ENCODE measurements at places on chromosomes 6 and 20. TPM values are rescaled to one million over a fixed set of nuclear protein-coding genes. Genes with fewer than 3 reads are reported as not detected.

- DNase-seq: no peak
- H3K4me3 ChIP-seq: no peak overlapping the region
- peaks cover 7% of the 10 kb centered on the region for H3K36me3 ChIP-seq
- H3K4me1 ChIP-seq: no peaks in the 10 kb centered on the region
- H3K27me3 ChIP-seq: no peaks in the 10 kb centered on the region
- no peak overlapping the region for H3K27ac ChIP-seq
Measured at GRCh38 chr20:55143601-55144000, 668.2 kb downstream of the DOK5 start.

DNA sequence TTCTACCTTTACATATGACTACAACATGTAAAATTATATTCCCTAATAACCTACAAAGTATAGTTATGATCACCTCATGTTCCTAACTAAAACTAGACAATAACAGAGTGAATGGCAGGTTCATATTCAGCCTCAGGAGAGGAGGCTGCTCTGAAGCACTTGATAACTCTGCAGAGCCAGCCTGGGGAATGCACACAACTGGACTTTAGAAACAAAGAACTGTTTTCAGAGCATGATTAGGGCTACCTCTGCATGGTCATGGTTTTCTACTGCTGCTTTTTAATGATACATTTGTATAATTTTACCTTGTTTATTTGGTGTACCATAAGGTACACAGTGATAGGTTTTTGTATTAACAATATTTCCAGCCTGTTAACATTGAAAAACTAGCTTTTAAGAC is 50.3 kb downstream of the TRPC4AP start:
- DNase-seq: no peak
- no peak overlapping the region for H3K27ac ChIP-seq
- H3K36me3 ChIP-seq: peaks cover 21% of the 10 kb centered on the region
- H3K4me3 ChIP-seq: no peak overlapping the region
- H3K4me1 ChIP-seq: no peaks in the 10 kb centered on the region

- no peaks in the 10 kb centered on the region for H3K27me3 ChIP-seq
- H3K36me3 ChIP-seq: no peaks in the 10 kb centered on the region
- no peaks in the 10 kb centered on the region for H3K4me1 ChIP-seq
- H3K27ac ChIP-seq: no peak overlapping the region
- DNase-seq: no peak
Measured at GRCh38 chr20:50399555-50399916, 110.6 kb upstream of the PTPN1 start.

- H3K27me3 ChIP-seq: no peaks in the 10 kb centered on the region
- DNase-seq: no peak
- peak overlapping the region; percentile 84 for H3K27ac ChIP-seq
- no peak overlapping the region for H3K4me3 ChIP-seq
- no peaks in the 10 kb centered on the region for H3K36me3 ChIP-seq
Measured at GRCh38 chr6:43095939-43096338, 19.8 kb downstream of the PTK7 start.

DNA sequence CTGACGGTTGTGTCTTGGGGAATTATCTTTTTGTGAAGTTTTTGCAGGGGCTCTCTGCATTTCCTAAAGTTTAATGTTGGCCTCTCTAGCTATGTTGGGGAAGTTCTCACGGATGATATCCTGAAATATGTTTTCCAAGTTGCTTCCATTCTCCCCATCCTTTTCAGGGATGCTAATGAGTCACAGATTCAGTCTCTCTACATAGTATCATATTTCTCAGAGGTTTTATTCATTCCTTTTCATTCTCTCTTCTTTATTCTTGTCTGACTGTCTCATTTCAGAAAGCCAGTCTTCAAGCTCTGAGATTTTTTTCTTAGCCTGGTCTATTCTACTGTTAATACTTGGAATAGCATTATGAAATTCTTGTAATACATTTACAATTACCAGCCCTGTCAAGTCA is 61.3 kb downstream of the UNC5CL start:
- no peak overlapping the region for H3K27ac ChIP-seq
- no peaks in the 10 kb centered on the region for H3K27me3 ChIP-seq
- H3K4me3 ChIP-seq: no peak overlapping the region

- no peak overlapping the region for H3K4me3 ChIP-seq
- no peaks in the 10 kb centered on the region for H3K36me3 ChIP-seq
- no peaks in the 10 kb centered on the region for H3K27me3 ChIP-seq
- DNase-seq: no peak
- peaks cover 5% of the 10 kb centered on the region for H3K4me1 ChIP-seq
- H3K27ac ChIP-seq: no peak overlapping the region
Measured at GRCh38 chr6:44733868-44734267, 346.4 kb downstream of the CDC5L start.

DNA sequence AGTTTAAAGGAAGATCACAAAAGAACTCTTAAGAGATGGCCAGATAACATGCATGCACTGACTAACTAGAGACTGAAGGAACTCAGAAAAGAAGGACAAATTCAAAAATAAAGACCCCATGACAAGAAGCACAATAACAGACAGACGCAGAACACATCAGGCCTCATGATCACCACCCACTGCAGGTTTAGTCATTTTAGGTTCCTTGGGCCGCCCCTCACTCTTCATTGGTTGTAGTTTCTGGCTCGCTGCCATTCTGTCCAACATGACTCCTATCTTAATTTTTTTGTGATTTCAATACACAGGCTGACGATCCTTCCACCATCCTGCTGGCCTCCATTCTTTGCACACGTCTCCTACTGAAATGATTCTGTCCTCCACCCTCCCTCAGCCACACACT is 21.6 kb downstream of the STX7 start:
- H3K4me3 ChIP-seq: no peak overlapping the region
- H3K27ac ChIP-seq: no peak overlapping the region
- no peaks in the 10 kb centered on the region for H3K36me3 ChIP-seq
- no peak for DNase-seq
- H3K27me3 ChIP-seq: no peaks in the 10 kb centered on the region
- peaks cover 19% of the 10 kb centered on the region for H3K4me1 ChIP-seq

DNA sequence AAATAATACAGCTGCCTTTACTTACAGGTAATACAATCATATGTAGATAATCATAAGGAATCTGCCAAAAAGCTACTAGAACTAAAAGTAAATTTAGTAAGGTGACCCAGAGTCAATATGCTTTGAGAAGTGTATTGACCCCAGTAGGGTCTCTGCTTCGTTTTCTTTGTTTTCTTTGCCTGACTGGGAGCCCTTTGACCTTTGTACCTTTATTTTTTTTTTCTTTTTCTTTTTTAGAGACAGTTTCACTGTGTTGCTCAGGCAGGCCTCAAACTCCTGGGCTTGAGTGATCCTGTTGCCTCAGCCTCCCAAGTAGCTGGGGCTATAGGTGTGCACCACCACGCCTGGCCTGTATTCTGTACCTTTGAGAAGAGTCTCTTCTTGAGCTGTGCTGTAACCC is 17.9 kb downstream of the RAB5IF start:
- H3K27ac ChIP-seq: no peak overlapping the region
- H3K27me3 ChIP-seq: no peaks in the 10 kb centered on the region
- no peaks in the 10 kb centered on the region for H3K4me1 ChIP-seq
- no peak overlapping the region for H3K4me3 ChIP-seq
- no peak for DNase-seq
- H3K36me3 ChIP-seq: no peaks in the 10 kb centered on the region

The ALDH8A1 gene
- not detected for total RNA-seq

GRCh38 chr6:165956874-165957273 is 210.8 kb downstream of the TBXT start:
- H3K4me3 ChIP-seq: no peak overlapping the region
- no peak for DNase-seq
- no peaks in the 10 kb centered on the region for H3K4me1 ChIP-seq
- no peak overlapping the region for H3K27ac ChIP-seq
- no peaks in the 10 kb centered on the region for H3K27me3 ChIP-seq

GRCh38 chr20:3711484-3711941 is 887 bp downstream of the SIGLEC1 start:
- H3K36me3 ChIP-seq: no peaks in the 10 kb centered on the region
- H3K27me3 ChIP-seq: no peaks in the 10 kb centered on the region
- H3K27ac ChIP-seq: no peak overlapping the region
- H3K4me3 ChIP-seq: no peak overlapping the region
- H3K4me1 ChIP-seq: no peaks in the 10 kb centered on the region

The AGER gene
- total RNA-seq: 2.3 TPM

GRCh38 chr20:51945881-51946280 is 143.6 kb upstream of the SALL4 start:
- no peaks in the 10 kb centered on the region for H3K36me3 ChIP-seq
- no peak overlapping the region for H3K4me3 ChIP-seq

DNA sequence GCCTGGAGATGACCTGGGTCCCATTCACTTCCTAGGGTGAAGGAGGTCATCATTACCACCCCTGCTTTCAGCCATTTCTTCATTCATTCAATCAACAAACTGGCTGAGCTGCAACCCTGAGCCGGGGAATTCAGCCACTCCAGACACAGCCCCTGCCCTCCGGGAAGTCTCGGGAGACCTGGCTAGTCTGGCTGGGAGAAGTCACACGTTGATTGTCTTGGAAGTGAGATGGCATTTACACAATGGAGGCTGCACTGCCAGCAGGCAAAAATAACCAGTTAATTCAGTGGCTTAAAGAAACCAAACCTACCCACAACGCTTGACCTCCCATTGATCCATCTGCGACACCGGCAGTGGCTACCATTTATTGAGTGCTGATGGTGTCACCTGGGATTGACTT is 2.0 kb upstream of the PMEPA1 start:
- H3K4me3 ChIP-seq: no peak overlapping the region
- peaks cover 25% of the 10 kb centered on the region for H3K4me1 ChIP-seq
- no peak for DNase-seq
- H3K27me3 ChIP-seq: no peaks in the 10 kb centered on the region
- no peaks in the 10 kb centered on the region for H3K36me3 ChIP-seq

GRCh38 chr6:4615231-4615630 is 161.0 kb upstream of the CDYL start:
- no peaks in the 10 kb centered on the region for H3K27me3 ChIP-seq
- H3K4me3 ChIP-seq: no peak overlapping the region
- no peak overlapping the region for H3K27ac ChIP-seq
- no peaks in the 10 kb centered on the region for H3K36me3 ChIP-seq
- no peak for DNase-seq
- H3K4me1 ChIP-seq: peaks cover 4% of the 10 kb centered on the region

GRCh38 chr6:153816366-153816765 is 222.7 kb upstream of the OPRM1 start:
- H3K36me3 ChIP-seq: no peaks in the 10 kb centered on the region
- H3K4me3 ChIP-seq: no peak overlapping the region
- H3K4me1 ChIP-seq: no peaks in the 10 kb centered on the region
- no peak overlapping the region for H3K27ac ChIP-seq

The WFDC2 gene
- total RNA-seq: 27.2 TPM

GRCh38 chr6:67640484-67640883 is 994.6 kb upstream of the ADGRB3 start:
- no peaks in the 10 kb centered on the region for H3K36me3 ChIP-seq
- H3K27me3 ChIP-seq: no peaks in the 10 kb centered on the region
- no peak for DNase-seq
- no peak overlapping the region for H3K27ac ChIP-seq

The NKAIN4 gene
- total RNA-seq: 16.0 TPM

DNA sequence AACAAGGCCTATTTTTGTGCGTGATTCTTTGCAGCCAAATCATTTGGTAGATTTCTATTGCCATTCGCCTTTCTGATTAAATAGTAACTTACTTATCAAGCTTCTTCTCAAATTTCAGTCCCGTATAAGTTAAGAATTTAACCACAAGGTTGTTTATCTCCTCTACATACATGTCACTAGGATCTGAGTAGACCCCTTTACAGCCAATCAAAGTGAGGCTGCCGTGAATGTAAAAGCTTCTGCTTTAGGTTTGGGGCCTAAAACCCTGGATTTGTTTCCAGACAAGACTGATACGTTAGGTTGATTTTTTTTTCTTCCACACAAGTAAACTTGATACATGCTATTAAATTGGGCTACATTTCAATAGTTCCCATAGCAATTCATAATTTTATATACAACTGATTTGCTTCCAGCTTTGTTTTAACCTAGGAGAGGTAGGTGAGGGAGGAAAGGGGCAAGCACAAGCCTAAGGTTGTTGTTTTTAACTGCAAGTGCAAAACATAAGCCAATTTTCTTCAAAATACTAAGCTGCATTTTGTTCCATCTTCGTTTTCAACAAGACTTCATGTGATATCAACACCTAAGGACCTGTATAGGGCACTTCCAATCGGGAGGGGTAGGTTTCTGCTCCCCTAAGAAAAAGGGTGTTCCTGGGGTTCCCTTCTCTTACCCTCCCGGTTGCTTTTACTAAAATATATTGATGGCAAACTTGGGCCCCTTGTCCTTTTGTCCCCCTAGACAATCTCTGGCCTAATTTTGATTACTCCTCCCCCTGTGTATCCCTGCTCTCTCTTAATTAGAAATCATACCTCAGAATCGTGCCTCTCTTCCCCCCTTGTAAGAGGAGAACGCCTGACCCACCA is 1.7 kb downstream of the RANBP9 start:
- H3K36me3 ChIP-seq: no peaks in the 10 kb centered on the region
- H3K27ac ChIP-seq: peak overlapping the region; percentile 82
- H3K4me1 ChIP-seq: peaks cover 22% of the 10 kb centered on the region
- peak; percentile 30 for DNase-seq
- H3K27me3 ChIP-seq: no peaks in the 10 kb centered on the region
- H3K4me3 ChIP-seq: peak overlapping the region; percentile 89

- DNase-seq: no peak
- H3K27me3 ChIP-seq: no peaks in the 10 kb centered on the region
- no peaks in the 10 kb centered on the region for H3K36me3 ChIP-seq
Measured at GRCh38 chr6:52759085-52759484, 4.2 kb downstream of the GSTA2 start.

DNA sequence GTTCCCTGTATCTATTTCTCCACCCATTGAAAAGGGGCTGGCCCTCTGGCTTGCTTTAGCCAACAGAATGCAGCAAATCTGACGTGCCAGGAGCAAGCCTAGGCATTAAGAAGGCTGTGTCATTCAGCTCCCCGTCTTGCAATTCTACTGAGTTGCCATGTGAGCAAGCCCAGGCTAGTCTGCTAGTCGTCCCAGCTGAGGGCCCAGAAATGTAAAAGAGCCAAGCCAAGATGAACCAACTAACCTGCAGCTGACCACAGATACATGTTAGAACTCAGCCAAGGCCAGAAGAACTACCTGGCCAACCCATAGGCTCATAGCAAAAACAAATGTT is 30.1 kb downstream of the PREP start:
- DNase-seq: no peak
- H3K4me3 ChIP-seq: no peak overlapping the region
- no peaks in the 10 kb centered on the region for H3K27me3 ChIP-seq
- H3K27ac ChIP-seq: no peak overlapping the region
- H3K4me1 ChIP-seq: no peaks in the 10 kb centered on the region

The LEMD2 gene
- total RNA-seq: 55.6 TPM

DNA sequence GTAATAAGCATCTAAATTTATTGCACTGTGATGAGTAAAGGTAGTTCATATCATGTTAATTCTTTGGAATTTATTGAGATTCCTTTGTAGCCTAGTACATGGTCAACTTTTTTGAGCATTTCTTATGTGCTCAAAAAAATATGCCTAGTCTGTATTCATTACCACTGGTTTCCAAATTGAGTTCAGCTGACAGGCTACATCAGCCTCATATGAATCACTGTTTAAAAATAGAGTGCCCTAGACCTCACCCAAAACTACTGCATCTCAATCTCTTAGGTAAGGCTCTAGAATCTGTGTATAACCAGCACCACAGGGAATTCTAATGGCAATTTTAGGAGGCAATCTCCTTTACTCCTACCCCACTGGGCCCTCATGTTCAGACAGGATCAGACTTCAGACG is 16.7 kb upstream of the FOXF2 start:
- no peak for DNase-seq
- no peaks in the 10 kb centered on the region for H3K36me3 ChIP-seq
- no peak overlapping the region for H3K27ac ChIP-seq
- no peak overlapping the region for H3K4me3 ChIP-seq

- peaks cover 16% of the 10 kb centered on the region for H3K4me1 ChIP-seq
- peak overlapping the region; percentile 52 for H3K27ac ChIP-seq
- H3K4me3 ChIP-seq: peak overlapping the region; percentile 61
- DNase-seq: no peak
Measured at GRCh38 chr6:53358440-53359094, 9.8 kb upstream of the ELOVL5 start.
